Frontal cortex (tissue), 4 donors: ENCODE measurements at places on chromosomes 4 and X. TPM values are rescaled to one million over a fixed set of nuclear protein-coding genes. Genes with fewer than 3 reads are reported as not detected.

GRCh38 chrX:8820910-8821527 is 19.8 kb upstream of the FAM9A start:
- no peak for DNase-seq

DNA sequence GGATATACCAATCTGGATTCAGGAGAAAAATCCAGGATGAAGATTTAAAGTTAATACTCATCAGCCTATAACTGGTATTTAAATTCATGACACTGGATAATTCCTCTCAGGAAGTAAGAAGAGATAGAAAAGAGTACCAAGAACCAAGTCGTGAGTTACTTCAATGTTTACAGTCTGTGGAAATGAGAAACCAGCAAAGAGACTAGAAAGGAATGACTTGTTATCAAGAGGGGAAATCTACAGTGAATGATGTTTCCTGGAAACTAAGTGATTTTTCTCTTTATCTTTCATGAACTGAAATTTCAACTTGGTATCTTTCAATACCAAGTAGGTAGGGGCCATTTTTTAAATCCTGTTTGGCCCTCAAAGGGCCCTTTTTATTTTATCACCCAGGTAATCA is 217.9 kb upstream of the AFF2 start:
- DNase-seq, result no peak

The CXCL3 gene
- total RNA-seq, result 0.41 TPM

DNA sequence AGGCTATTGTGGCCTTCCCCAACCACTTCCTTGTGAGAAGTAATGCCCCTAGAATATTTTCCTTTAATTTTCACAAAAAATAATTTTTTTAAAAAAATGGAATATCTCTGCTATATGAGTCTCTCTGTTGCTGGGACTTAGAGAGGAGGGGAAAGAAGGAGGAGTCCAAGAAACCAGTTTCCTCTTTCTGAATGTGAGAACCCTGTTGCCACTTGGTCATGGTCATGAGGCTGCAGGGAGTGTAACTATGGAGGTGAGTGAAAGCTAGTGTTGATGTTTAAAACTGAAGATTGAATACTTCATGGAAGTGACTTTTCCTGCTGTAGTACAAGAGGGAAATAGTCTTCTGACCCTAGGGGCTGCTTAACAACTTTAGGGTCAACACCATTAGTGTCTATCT is 20.4 kb downstream of the KIAA1210 start:
- no peak for DNase-seq

GRCh38 chrX:72094894-72095293 is 36.8 kb downstream of the RTL5 start:
- DNase-seq, result no peak

DNA sequence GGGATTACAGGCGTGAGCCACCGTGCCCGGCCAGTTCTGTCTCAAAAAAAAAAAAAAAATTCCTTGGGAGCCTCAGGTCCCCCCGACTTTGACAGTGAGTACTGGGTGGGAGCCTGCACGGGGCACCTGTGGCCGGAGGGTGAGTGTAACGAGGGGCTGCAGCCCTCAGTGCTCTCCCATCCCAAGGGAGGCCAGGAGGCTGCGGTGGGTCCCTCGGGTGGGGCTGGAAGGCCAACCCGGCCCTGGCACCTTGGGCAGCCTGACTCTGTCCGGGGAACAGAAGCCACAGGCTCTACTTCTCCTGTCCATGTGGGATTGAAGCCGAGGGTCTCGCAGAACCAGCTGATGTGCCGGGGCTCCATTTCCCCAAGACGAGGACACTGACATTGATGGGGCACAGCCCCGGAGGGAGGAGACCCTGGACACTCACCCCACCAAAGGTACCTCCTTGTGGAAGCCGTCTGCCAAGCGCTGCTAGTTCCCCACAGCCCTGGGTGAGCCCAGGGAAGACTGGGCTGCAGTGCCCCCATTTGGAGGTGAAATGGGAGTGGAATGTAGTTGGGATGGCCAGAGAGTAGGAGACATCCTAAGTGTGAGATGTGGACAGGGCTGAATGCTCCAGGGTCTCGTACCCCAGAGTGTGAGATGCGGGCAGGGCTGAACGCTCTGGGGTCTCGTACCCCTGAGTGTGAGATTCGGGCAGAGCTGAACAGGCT is 2.3 kb upstream of the SLC26A1 start:
- no peak for DNase-seq

The TEX13D gene
- not detected for total RNA-seq

DNA sequence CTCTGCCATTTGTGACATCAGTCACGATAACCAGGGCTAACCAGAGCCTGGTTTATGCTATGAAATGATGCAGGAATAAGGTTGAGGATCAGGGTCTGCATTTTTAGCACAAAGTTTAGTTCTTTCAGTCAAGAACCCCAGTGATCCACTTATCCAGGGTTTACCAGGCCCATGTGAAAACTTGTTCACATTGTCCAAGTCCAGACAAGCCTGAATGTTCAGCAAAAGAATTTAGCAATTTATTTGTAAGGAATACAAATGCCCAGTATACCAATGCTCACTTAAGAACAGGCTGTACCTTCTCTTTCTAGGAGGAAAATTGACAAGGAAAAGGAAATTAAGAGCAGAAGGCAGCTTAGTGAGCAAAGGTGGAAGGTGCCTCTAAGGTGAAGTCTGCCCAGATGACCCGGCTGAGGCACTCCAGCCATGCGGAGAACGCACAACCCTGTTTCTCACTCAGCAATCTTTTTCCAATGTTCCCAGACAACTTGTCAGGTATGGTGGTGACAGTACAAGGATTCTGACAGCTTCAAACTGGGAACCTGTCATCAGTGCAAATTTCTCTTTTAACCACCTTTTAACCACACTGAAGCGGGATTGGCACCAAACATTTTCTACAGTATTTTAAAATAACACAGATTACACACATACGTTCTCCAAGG is 54.0 kb downstream of the TBC1D9 start:
- DNase-seq, result no peak

The SLC25A5 gene
- total RNA-seq, result 88.0 TPM

GRCh38 chrX:129954804-129955203 is 27.6 kb upstream of the BCORL1 start:
- no peak for DNase-seq

GRCh38 chr4:160235771-160236170 is 1132.9 kb downstream of the RAPGEF2 start:
- DNase-seq, result no peak

The DMRTC1 gene
- not detected for total RNA-seq

The FGFBP2 gene
- total RNA-seq, result not detected

- DNase-seq, result peak; percentile 14
These were observed 50.4 kb downstream of the MGARP start for GRCh38 chr4:139229534-139230039.

The BCLAF3 gene
- 39.1 TPM for total RNA-seq

DNA sequence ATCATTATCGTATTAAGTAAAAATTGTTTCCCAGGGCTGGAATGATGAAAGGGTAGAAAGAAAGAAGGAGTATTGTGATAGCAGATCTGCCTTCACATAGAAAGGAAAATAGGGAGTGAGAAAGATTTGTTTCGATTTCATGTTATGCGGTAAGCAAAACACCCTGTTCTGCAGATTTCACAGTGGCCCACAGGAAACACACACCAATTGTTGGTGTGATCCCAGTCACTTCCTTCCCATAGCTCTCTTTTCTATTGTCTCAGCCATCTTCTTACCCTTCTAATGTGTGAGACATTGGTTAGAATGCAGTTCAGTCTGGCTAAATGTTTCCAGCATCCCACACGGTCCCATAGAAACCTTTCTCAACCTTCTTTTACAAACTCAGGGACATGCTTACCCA is 2709.8 kb downstream of the PCDH7 start:
- no peak for DNase-seq

DNA sequence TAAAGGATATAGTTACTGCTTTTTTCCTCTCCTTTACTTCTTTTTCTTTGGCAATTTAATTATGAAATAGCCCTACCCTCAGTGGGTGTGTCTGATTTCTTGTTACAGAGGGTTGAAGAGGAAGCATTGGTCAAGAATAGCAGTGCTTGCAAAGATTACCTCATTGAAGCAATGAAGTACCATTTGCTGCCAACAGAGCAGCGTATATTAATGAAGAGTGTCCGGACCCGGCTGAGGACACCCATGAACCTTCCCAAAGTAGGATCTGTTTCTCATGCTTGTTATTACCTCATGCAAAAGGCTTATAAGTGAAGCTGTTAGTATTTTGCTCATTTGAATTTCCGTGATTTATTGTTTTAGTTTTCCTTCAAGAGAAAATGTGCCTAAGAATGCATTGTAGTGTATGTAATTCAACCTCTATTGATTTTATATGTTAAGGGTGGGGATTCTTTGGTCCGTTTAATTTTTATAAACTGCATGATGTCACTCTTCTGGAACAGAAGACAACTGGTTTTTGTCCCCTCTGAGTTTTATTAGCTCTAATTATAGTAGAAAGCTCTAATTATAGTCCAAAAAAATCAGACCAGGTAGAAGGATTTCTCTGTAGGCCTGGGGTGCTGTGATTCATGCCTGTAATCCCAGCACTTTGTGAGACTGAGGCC is 27.9 kb upstream of the MSMO1 start:
- DNase-seq, result no peak

The RBMXL3 gene
- not detected for total RNA-seq

DNA sequence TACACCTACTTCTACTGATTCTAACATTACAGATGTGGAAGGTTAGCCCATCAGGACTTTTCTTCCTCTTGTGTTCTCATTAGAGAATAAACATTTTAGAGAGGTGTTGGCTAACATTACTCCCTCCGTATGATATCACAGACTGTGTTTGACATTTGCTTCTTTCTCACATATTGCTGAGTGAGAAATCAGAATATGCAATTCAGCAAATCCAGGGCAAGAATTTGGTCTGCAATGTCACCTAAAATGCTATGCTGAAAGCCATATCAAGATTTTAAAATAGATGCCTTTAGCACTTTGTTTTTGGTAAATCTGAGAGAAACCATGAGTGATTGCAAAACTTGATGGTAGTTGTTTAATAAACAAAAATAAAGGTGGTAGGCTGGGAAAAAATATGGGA is 319.1 kb downstream of the C4orf33 start:
- DNase-seq, result no peak
